ENCODE measurements at places on chromosomes 6 and 20.

DNA sequence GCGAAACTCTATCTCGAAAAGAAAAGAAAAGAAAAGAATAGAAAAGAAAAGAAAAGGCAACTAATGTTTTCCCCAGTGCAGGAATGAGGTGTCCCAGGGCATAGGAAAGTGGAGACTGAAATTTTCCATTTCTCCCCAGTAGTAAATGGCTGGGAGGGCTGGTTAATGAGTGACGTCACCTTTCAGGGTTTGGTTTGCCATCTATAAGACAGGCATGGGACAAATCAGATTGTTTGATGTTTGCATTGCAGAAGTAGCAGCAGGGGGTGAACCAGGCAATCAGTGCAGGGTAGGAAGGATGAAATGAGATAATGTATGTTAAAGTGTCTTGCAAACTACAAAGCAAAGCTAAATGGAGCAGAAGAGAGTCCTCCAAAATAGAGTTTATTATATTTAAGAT lies 533.4 kb downstream of the PKHD1 start:
- no peak for DNase-seq

DNA sequence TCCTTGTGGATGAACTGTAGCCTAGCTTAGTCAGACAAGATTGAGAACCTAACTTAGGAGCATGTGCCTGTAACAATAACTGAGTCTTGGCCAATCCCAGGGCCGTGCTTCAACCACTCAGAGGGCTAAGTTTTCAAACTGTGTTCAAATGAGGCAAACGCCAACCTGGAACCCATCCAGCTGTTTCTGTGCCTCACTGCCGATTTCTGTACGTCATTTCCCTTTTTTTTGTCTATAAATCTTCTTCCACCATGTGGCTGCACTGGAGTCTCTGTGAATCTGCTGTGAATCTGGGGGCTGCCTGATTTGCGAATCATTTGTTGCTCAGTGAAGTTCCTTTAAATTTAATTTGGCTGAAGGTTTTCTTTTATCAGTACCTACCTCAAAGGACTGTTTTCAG lies 115.0 kb upstream of the CHD6 start:
- DNase-seq: no peak

DNA sequence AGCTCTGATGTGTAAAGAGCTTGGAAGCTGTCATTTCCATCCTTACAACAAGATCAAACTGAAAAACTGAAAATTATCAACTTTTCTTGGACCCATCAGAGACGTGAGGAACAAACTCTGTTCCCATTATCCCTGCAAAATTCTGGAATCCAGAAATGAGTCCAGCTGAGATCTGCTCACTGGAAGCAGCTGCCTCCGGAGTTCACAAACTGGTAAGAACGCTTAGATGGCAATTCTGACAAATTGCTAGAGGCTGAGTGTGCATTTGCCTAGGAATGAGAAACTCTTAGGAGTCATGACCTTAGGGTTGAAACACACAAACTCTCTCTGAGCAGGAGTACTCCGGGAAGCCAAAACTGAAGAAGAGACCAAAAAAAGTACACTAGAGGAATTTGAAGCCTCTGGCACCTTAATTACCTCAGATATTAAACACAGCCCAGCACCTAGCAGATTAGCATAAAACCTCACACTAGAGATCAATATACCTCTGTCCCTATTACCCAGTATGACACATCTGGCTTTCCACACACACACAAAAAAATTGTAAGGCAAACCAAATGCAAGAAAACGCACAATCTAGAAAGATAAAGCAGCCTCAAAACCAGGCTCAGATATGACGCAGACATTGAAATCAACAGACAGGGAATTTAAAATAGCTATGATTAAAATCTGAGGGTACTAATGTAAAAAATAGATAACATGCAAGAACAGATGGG lies 233.5 kb upstream of the SGK1 start:
- DNase-seq: peak; percentile 63

DNA sequence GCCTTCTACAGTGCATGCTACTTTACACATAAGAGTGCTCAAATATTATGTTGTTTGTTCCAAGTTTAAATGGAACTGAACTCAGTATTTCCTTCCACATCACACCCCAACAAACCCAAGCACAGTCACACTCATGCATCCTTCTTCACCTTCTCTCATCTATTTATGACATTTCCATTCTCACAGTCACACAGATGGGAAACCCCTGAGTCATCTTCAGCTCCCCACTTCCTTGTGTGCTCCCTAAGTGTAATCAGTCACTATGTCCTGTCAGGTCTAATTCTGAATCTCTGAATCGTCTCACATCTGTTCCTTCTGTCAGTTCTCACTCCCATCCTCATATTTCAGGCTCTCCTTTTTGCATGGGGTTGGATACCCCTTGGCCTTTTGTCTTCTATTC lies 96.0 kb downstream of the RIMS1 start:
- DNase-seq: no peak

DNA sequence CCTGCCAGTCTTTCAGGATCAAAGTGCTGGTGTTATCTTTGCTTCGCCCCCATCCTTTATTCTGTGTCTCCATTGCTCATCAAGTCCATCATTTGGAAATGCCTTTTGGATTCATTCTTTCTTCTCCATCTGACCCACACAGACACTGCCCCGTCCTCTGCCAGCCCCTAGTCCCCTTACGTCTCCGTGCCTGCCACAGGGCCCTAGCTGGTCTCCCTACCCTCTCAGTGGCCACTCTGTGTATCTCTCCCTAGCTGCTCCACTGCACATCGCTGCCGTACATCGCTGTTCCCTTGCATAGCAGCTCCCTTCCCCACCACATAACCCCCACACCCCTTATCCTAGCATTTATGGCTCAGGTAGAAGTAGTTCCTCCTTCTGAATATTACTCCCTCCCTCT lies 15.7 kb downstream of the PPP1R3G start:
- DNase-seq: no peak

- peak; percentile 38 for DNase-seq
These were observed 64.8 kb downstream of the UTRN start for GRCh38 chr6:144349690-144350527.

- no peak for DNase-seq
These were observed 112.1 kb downstream of the TOX2 start for GRCh38 chr20:44026647-44027342.

DNA sequence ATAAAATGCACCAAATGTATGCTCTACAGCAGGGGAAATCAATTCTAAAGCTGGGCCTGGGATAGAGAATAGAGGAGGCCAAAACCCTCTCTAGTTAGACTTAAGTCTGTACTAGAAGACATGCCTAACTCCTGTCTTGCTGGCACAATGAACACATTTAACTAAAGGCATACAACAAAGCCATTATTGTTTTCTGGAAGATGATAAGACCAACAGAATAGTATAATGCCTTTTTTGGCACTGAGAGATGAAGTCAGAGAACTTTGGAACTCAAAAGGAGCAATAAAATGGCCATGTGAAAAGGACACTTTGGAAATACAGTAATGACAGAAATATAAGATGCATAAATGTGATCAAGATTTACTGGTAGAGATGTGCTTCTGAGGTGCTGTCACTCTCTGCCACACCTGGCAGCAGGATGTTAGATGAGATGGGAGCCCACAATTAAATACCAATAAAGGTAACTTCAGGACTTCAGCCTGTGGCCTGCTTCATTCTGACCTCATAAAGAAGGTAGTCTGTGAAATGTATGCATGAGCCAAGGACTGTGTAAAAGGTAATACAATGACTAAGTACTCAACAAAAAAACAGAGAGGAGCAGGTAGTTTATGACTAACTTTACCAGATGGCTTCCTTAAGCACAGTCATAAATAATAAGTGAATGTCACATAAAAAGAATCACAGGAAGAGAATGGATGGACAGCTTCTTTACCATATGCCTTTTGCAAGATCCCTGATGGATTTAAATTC lies 333.4 kb downstream of the BCKDHB start:
- no peak for DNase-seq

- DNase-seq: no peak
These were observed 234.4 kb downstream of the SIM1 start for GRCh38 chr6:100230115-100230952.

GRCh38 chr20:61044499-61044898 lies 207.6 kb upstream of the CDH4 start:
- DNase-seq: no peak

- peak; percentile 61 for DNase-seq
These were observed 71.0 kb upstream of the SLC22A16 start for GRCh38 chr6:110547266-110547964.

DNA sequence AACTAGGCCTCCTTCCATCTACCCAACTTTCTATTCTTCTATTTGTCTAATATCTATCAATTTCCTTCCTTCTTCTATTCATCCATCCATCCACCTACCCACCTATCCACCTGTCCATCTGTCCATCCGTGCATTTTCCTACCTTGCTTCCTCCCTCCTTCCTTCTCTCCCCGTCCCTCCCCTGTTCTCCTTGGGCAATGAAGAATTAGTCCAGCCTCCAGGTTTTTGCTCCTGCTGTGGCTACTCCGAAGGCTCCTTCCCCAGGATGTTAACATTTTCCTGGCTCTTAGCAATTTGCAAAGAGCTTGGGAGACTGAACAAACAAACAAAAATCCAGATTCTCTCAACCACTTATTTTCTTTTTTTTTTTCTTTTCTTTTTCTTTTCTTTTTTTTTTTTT lies 81.6 kb downstream of the KCNB1 start:
- no peak for DNase-seq

- no peak for DNase-seq
These were observed 85.4 kb downstream of the CDYL start for GRCh38 chr6:4861564-4861963.

DNA sequence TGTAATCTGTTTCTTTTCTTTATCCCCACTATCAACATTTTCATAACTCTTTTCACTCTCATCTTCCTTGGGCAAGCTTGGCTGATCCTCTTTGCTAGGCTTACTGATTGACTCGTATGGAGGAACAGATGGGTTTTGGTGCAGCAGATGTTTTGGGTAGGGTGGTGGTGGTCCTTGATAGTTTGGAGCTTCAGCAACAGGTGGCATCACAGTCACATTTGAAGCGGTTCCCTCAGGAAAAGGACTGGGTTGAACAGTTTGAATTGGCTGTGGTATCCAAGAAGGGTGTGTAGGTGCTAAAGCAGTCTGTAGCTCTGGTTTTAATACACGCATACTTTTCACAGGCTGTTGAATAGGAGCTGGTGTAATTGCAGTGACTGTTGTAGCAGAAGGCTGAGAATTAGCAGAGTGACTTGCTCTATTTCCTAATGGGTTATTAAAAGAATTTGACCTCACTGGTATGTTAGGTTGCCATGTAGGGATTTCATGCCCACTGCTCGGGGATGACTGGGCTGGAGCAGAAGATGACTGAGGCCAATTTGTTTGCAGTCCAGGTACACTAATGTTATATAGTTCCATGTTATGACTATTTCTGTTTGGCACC lies 34.5 kb downstream of the LATS1 start:
- no peak for DNase-seq

GRCh38 chr20:10857352-10858070 lies 183.7 kb upstream of the JAG1 start:
- DNase-seq: peak; percentile 24

DNA sequence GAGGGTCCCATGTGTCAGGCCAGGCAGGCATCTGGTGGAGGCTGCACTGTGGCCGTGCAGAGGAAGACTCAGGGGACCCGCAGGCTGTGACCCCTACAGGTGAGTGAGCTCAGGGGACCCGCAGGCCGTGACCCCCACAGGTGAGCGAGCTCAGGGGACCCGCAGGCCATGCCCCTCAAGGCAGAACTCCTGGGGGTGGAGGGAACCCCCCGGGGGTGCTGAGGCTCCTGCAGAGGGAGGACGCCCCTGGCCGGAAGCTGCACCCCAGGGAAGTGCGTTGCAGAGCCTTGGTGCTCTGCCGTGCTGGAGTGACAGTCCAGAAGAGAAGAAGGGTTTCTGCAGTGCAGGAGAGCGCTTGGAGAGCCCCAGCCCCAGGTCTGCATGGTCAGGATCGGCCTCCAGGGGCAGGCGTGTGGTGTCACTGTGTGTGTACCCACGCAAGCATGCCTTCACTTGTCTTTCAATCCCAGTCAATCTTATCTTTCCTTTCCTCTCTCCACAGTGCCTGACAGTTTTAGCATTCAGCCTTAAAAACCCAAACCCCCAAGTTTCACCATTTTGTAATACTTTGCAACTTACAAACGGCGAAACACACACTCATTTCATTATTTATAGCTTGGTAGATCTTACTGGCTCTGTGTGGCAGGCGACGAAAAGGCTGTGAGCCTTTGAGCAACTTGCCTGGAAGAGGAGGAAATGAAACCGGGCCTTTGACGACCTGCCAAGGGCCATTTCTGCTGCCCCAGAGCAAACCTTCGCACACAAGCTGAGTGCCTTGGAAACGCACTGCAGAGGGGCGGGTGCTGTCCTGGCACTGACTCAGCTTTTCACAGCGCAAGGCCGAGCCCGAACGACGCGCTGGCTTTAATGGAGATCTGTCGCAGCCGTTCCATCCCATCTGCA lies 101.4 kb upstream of the AGPAT4 start:
- DNase-seq: no peak

DNA sequence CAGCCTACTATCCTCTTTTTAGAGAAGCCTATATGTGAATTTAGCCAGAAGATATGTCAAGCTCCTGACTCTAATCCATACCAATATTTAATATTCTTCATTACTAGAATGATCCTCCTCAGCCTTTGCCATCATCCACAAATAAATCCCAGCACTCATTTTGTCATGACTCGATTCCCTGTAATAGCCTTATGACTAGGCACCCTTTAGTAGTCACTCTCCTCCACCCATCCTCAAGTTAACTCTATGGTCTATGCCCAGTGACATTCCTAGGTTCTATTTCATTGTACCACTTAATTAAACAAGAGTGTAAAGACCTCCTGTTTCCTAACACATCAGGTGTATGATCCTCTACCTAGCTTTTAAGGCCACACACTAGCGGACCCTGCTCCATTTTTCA lies 450.4 kb upstream of the CITED2 start:
- no peak for DNase-seq

- DNase-seq: no peak
These were observed 571 bp upstream of the PRPF6 start for GRCh38 chr20:63980317-63980805.

DNA sequence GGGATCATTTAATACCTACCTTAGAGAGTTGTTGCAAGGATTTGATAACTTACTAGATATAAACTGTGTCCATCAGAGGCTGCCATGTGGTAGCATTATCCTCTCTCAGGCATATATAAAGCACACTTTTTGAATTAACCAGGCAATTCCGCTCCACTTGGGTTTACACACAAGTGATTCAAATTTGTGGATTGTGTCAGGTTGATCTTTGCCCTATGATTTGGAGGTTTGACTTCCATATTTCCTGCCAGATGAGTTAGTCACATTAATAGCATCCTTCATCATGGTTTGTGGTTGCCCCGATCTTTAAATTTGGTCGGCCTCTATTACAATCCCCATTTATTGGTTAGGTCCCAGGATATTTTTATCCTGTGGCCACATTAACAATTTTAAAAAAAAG lies 44.8 kb upstream of the CTAGE9 start:
- peak; percentile 63 for DNase-seq

- DNase-seq: no peak
These were observed 134.0 kb downstream of the SCML4 start for GRCh38 chr6:107689951-107690642.

- no peak for DNase-seq
These were observed 21.6 kb downstream of the TPX2 start for GRCh38 chr20:31760519-31761240.

- DNase-seq: peak; percentile 77
These were observed 38.0 kb downstream of the TGM2 start for GRCh38 chr20:38126932-38127621.

GRCh38 chr6:107488875-107489635 lies 862 bp upstream of the SOBP start:
- DNase-seq: peak; percentile 54
